Activated CD8-positive, alpha-beta memory T cell treated with anti-CD3 and anti-CD28 coated beads for 4 hours (primary cell): ENCODE measurements at places on chromosomes 3 and 15.

DNA sequence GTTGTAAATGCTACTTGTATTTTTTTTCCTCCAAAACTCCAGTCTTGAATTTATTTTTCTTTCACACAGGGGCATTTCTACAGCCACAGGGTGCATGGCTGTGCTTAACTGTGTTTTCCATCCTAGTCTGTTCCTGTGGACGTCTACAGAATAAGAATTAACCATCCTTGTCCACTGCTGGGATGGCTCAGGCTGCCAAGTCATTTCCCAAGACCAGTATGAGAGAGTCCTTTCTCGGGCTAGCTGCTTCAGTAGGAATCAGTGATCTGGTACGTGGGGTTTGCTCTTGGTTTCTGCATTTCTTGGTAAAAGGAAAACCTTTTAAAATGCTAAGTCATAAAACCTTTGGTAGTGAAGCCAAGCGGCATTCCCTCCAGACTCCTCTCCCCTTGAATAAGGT, 29.8 kb downstream of the CHDH start:
- no peak for DNase-seq

DNA sequence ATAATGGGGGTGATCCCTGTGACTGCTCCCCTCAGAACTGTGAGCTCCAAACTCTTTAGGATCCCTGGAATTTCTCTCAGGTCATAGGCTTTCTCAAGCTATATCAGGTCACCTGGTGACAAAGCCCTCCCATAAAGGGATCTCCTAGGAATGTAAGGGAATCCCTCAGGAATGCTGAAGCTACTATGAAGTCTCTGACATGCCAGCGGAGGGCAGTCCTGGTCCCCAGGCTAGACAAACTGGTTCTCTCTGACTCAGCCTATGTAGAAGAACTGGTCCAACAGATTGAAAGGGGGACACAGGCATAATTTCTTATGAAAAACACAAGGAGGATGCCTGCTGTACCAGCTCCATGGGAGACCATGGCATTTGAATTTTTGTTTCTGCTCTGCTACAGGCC, 6.7 kb downstream of the LPCAT4 start:
- no peak for DNase-seq

DNA sequence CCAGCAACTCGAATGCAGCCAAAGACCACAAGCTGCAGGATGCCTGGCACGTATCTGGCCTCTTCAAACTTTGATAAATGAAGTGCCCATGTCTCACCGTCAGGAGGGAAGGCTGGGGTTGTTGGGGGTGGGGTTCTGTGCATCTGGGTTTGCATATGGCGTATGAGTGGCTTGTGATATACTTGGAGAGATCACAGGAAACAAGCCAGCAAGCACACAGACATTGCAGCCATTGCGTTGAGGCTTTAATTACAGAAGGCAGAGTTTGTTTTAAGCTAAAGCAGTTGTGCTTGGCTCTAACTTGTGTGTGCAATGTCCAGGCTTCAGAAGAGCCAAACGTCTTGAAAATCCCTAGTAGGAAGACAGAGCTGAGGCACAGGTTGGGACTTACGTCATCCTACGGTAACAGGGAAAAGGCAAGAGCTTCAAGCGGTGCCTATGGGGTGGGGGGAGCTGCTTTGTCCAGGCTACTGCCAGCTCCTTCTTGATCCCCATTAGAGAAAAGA, 109.2 kb downstream of the ASB7 start:
- DNase-seq: no peak

DNA sequence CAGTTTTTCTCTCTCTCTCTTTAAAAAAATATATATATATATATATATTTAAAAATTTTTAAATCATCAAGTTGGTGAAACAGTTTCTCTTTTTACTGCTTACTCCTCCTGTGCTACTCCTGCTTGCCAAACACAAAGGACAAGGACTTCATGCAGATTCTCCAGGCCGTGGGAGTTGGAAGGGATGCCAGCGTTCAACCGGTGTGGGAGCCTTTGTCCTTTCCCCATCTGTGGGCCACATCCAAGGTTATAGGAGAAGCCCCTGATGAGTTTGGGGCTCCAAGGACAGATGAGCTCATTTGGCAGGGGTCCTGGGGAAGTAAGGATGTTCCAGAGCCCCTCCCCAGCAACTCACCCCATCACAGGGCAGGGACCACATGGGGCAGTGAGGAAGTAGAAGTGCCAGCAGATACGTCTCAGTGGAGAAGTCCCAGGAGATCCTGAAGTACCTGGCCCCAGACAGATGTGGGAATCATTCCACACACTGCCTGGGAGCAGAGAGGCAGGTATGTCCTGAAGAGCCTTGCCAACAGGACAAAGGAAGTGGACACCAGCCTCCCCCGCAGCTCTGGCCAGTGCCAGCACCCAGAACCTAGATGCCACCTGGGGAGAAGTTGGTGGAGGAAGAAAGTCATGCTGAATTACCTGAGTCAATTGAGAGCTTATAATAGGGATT, 36.6 kb downstream of the CCK start:
- no peak for DNase-seq

DNA sequence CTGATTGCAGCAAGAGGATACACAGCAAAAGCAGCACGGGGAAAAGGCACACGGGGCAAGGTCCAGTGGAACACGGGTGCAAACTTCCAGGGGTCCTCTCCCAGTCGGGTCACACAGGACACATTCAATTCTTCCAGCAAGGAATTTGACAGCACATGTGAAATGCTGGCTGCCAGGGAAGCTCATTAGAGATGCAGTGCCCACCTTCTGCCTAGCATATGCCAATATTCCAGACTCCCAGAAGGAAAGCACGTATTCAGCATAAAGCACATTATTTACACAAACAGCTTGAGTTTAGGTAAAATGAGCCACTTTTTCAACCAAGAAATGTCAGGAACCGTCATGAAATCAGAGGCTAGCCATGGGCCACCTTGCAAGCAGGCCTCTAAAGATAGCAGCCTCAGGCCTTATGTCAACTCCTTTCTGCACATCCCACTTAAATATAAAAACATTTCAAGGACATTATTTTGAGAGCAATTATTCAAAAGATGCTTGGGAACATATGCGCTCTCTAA, 19.3 kb downstream of the MYO5C start:
- DNase-seq: no peak

DNA sequence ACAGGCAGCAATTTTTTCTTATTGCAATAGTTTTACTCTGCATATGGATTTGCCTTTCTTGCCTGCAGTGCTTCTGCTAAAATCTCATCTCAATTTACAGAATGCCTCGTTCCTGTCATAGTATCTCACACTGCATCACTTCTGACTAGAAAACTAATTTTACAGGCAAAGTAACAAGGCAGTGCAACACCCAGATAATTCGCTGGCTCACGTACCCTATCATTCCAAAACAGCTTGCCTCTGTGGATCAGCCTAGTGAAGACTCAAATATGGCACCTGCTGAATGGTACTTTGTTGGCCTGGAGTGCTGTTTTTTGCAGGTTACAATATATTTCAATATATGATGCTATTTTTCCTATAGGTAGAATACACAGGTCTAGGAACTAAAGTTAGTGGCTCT, 5.3 kb downstream of the EIF5A2 start:
- DNase-seq: no peak

GRCh38 chr15:65176056-65176455, 9.1 kb downstream of the CLPX start:
- no peak for DNase-seq
